ENCODE measurements at places on chromosomes 6 and 20.

DNA sequence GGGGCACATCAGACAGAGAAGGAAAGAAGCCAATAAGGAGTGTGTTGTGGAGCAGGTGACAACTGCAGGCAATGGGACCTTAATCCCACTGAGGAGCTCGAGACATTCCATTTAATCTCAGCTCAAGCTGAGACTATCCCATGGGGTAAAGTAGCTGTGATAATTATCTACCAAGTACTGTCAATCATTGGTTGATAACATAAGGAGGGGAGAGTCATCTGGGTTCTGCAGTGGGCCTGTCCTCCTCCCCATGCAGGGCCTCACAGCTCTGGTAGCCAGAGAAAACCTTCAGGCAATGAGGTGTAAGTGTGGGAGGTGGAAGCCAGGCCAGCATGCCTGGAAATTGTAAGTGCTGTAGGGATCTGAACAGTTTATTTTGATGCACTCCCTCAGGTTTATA is 375.0 kb upstream of the ARID1B start:
- DNase-seq: no peak

DNA sequence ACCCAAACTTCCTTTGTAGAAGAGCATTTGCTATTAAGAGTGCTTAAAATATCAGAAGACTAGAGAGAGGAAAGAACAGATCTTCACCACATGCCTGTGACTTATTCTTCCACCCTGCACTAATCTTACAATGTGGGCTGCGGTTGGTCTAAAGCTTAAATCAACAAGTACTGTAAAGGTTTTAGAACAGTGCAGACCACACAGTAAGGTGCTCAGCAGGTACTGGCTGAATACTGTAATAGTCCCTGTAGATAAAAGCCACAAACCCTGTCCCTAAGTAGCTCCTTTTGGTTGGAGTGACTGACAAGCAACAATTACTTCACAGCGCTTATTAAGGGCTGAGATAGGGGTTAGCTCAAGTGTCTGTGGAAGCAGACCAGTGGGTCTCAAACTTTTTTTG is 972 bp upstream of the PHF3 start:
- no peak for DNase-seq

DNA sequence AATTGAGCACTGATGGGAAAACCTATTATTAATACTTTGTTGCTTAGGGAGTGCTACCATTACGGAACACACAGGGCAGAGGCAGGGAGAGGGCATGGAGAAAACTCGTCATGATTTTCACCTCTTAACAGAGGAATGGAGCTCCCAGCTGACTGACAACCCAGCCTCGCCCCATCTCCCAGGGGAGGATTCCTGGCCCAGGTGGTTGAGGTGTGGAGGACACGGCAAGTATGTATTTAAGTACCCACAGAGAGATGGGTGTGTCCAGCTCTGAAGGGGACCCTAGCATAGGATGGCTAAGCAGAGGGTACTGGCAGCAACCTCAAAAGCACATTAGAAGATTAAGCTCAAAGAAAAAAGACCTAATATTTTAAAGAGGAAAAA is 261.9 kb upstream of the MOCS1 start:
- no peak for DNase-seq

GRCh38 chr20:62900692-62901584 is 25.4 kb downstream of the DIDO1 start:
- no peak for DNase-seq

- DNase-seq: no peak
These were observed 112.4 kb upstream of the ZNF217 start for GRCh38 chr20:53706008-53706465.

DNA sequence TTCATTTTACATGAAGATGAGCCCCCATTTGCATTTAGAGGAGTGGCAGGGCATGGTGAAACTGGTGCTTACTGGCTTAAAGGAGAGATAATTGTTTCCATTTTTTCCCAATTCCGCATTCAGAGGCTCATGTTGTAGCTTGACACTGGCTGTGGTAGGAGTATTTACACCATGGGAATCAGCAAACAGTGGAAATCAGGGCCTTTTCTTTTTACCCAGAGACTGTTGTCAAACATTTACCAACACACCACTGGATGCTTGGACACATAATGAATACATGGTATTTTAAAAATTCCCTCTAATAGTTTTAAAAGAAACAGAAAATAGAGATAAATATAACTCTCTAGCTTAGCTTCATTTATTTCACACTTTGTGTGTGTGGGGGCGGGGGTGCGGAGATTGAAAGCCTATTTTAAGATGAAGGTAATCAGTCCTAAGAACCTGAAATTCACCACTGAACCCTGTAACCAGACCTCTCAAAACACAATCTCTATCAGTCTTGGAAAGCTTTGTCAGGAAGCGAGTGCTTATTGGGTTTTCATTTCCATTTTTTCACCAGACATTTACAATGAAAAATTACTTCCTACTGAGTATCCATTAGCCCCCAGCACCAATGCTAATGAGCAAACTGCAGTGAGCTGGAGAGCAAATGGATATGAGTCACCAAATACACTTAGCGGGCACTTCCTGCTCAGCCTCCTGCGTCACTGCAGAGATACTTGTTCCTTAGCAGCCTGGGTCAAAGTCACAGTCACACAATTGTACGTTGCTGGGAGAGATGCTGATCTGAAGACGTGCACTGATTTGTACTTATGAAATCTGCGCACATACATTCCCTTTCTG is 532.0 kb downstream of the BCKDHB start:
- DNase-seq: no peak

DNA sequence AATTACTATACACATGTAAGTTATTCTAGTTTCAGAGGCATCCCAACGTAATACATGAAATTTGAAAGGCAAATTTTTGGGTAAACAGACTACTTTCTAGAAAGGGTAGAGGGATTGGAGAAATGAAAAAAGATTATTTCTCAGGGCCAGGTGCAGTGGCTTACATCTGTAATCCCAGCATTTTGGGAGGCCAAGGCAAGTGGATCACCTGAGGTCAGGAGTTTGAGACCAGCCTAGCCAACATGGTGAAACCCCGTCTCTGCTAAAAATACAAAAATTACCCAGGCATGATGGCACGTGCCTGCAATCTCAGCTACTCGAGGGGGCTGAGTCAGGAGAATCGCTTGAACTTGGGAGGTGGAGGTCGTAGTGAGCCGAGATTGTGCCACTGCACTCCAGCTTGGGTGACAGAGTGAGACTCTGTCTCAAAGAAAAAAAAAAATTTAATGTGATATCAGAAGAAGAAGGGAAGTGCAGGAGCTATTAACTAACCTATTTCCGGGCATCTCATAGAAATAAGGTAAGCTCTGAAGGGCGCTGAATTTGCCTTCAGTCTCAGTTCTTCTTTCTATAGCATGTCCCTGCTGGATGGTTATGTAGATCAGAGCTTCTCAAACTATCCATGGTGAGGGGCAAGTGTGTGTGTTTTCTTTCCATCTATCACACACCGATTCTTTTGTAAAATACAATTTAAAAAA is 100.3 kb upstream of the MTHFD1L start:
- DNase-seq: no peak

- DNase-seq: no peak
These were observed 105.6 kb upstream of the GLP1R start for GRCh38 chr6:38942965-38943364.

DNA sequence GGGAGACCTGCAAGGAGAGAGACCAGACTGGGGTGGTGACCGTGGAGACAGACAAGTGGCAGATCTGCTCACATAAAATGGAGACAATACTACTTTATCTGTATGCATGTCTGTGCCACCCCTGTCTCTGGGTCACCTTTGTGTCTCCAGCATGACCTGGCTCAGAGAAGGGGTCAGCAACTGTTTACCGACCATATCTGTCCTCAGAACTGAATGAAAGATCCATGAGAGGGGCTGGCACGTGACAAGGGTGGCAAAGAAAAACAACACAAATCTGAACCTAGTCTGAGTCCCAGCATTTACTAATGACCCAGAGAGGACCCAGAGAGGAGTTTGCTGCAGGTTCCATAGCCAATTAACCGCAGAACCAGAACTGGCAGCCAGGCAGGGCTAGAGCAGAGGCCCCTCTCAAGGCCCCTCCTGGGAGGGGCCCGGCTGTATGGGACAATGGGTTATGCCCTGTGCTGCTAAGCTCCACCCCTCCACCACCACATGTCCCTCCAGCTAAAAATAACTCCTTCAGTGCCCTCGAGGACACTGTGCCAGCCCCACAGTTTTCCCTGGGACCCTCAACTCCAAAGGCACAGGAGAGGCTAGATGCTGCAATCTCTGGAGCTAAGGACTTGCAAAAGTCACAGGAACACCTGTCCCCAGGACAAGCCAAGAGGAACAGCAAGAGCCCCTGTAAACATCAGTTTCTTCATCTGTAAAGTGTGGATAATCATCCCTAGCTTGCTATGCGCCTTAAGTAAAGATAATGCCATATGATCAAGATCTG is 2.2 kb downstream of the AHCY start:
- DNase-seq: no peak

GRCh38 chr20:420721-421574 is 12.8 kb downstream of the RBCK1 start:
- DNase-seq: no peak

GRCh38 chr6:21193790-21194475 is 399.6 kb upstream of the SOX4 start:
- DNase-seq: no peak

GRCh38 chr6:46422619-46423018 is 68.6 kb downstream of the RCAN2 start:
- DNase-seq: no peak
